ENCODE measurements at places on chromosomes 4 and X. TPM values are rescaled to one million over a fixed set of nuclear protein-coding genes. Genes with fewer than 3 reads are reported as not detected.
A peak's percentile ranks its signal among the peaks of the same experiment; 100 is the strongest.

DNA sequence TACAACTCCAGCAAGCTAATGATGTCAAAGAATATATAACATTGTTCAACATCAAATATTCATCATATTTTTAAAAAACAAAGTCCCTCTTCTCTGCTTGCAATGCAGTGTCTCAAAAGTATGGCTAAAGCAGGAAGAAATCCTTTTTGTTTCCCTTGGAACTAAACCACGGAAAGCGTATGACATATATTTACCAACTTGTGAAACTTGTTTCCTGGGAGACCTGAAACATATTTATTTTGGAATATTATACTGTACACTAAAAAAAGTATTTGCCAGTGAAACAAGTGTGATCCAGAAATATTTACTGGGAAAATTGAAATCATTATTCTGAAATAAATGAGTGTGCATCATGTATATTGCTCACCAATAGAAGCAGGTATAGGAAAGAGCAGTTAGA, 156.0 kb upstream of the ANKRD50 start:
- H3K36me3 ChIP-seq, result no peaks in the 10 kb centered on the region
- H3K4me3 ChIP-seq, result no peak overlapping the region
- DNase-seq, result no peak
- H3K4me1 ChIP-seq, result no peaks in the 10 kb centered on the region
- no peaks in the 10 kb centered on the region for H3K27me3 ChIP-seq
- no peak overlapping the region for H3K27ac ChIP-seq

Gene DMD
- 176 TPM for total RNA-seq

GRCh38 chr4:1241936-1242505, 6.9 kb downstream of the CTBP1 start:
- peaks cover 67% of the 10 kb centered on the region for H3K4me1 ChIP-seq
- no peak for DNase-seq
- H3K36me3 ChIP-seq, result peaks cover 13% of the 10 kb centered on the region
- H3K27me3 ChIP-seq, result no peaks in the 10 kb centered on the region
- H3K4me3 ChIP-seq, result no peak overlapping the region

Gene FHDC1
- 2.1 TPM for total RNA-seq

DNA sequence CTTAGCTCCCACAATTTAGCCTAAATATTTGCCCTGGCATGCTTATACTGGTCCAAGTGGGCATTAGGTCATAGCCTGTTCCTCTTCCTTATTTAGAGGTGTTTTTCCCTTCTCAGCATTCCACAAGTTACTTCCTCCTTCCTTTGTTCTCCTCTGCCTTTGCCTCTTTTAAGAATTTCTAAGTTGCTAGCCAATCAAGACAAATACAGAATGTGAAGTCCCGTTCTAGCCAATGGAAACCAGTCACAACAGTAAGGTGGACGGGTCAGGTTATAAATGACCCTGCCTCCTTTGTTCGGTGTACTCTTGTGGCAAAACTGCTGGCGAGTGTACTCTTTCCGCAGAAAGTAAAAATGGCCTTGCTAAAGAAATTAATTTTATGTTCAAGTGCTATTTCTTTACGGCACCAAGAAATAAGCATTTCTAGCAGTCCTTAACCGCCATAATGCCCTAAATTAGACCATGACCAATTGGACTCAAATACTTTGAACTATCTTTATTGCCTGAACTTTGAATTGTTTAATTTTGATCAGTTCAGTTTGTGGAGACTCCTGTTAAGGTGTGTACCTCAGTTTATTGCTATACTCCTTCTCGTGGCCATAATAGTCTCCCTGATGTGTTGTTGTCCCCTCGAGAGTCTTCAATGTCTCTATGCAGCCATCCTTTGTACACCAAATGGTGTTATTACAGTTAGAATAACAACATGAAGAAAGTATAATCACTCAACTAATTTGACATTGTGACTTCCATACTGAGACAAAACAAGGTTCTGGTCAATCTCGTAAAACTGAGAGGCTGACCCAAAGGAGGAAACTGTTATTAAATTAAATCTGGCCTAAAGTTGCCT, 1.6 kb upstream of the HADH start:
- peak overlapping the region; percentile 78 for H3K4me3 ChIP-seq
- no peaks in the 10 kb centered on the region for H3K27me3 ChIP-seq
- peaks cover 51% of the 10 kb centered on the region for H3K4me1 ChIP-seq
- H3K36me3 ChIP-seq, result no peaks in the 10 kb centered on the region
- DNase-seq, result no peak

DNA sequence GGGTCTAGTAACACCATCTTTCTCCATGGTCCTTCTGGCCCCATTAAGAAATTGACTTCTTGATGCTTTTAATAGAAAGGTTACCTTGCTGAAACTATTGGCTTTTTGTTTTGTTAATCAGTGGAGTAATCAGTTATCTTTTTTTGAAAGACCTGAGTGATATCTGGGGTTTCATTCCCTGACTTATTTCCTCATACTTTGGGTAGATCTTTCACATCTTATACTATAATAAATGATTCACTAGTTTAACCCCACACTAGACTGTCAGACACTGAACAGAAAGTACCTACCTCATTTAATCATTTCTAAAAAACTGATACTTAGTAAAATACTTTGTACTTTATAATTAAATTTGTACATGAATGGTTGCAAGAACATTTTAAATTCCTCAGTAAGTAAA, 1021.1 kb downstream of the STIM2 start:
- H3K27ac ChIP-seq, result no peak overlapping the region
- H3K4me3 ChIP-seq, result no peak overlapping the region
- no peaks in the 10 kb centered on the region for H3K36me3 ChIP-seq
- no peaks in the 10 kb centered on the region for H3K27me3 ChIP-seq
- no peaks in the 10 kb centered on the region for H3K4me1 ChIP-seq

DNA sequence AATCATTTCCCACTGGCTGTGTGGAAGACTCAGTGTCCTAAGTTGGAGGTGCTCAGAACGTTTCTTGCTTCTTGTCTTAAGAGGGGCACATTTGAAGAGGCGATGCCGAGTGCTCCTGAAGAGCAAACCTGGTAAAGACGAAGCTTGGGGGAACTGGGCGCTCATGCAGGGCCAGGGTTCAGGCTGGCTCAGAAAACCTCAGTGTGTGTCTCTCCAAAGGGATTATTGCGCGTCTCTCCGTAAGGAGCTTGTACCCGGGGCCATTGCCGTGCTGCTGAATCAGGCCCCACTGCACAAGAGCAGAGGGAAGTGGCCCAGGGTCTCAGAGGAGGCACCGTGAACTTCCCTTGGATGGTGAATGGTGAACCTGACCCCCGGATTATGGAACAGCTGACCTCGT, 44.4 kb downstream of the PSAPL1 start:
- no peak for DNase-seq
- no peak overlapping the region for H3K4me3 ChIP-seq
- no peak overlapping the region for H3K27ac ChIP-seq
- H3K4me1 ChIP-seq, result no peaks in the 10 kb centered on the region

GRCh38 chr4:185202984-185203485, 765 bp downstream of the CFAP97 start:
- H3K4me3 ChIP-seq, result peak overlapping the region; percentile 87
- DNase-seq, result no peak
- peak overlapping the region; percentile 99 for H3K27ac ChIP-seq
- H3K4me1 ChIP-seq, result peaks cover 28% of the 10 kb centered on the region
- no peaks in the 10 kb centered on the region for H3K27me3 ChIP-seq

DNA sequence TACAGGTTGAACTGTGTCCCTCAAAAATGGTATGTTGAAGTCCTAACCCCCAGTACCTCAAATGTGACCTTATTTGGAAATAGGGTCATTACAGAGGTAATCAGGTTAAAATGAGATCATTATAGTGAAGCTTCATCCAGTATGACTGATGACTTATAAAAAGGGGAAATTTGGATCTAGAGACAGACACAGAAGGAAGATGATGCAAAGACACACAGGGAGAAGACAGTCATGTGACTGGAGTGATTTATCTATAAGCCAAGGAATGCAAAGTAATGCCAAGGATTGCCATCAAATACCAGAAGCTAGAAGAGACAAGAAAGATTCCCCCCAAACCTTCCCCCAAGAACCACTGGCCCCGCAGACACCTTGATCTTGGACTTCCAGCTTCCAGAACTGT, 155.2 kb downstream of the RBMX2 start:
- H3K4me3 ChIP-seq, result no peak overlapping the region
- DNase-seq, result no peak
- H3K27me3 ChIP-seq, result no peaks in the 10 kb centered on the region
- no peaks in the 10 kb centered on the region for H3K36me3 ChIP-seq

Gene MGAT4D
- not detected for total RNA-seq

Gene H2BW2
- total RNA-seq, result not detected

DNA sequence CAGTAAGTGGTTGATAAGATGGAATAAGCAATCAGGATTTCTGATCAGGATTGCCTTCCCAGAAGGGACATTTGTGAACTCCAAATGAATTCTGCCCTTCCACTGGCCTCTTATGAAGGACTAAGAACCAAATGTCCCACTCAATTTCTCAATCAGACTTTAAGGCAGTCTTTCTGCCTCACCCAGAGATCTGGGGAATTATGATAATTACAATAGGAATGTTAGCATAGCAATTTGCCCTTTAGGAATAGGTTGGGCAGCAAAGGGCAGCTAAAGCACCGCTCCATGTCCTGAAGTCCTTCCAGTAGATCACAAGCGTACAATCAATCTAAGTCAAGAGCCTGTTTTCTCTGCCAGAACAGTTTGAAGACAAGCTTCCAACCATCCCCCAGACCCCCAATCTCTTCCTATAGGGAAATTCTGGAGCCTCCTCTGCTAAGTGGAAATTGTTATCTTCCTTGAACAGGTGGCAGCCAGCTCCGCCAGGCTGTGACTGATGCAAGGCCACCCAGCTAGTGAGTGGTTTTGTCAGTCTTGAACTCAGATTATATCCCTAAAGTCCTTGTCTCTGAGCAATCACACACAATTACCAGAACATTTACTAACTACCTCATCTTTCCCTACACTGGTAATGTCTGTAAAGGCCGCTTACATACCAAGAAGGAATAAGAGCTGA, 18.6 kb downstream of the NKX3-2 start:
- no peaks in the 10 kb centered on the region for H3K36me3 ChIP-seq
- no peak for DNase-seq
- peaks cover 37% of the 10 kb centered on the region for H3K4me1 ChIP-seq
- H3K27ac ChIP-seq, result no peak overlapping the region
- no peak overlapping the region for H3K4me3 ChIP-seq

Gene MGST2
- total RNA-seq, result 39.7 TPM

Gene TRAM1L1
- total RNA-seq, result 1.7 TPM

- H3K27me3 ChIP-seq, result peaks cover 12% of the 10 kb centered on the region
- peaks cover 56% of the 10 kb centered on the region for H3K4me1 ChIP-seq
- H3K27ac ChIP-seq, result peak overlapping the region; percentile 73
These were observed 71.4 kb downstream of the RTL5 start for GRCh38 chrX:72060196-72060920.

GRCh38 chr4:87121341-87122065, 98.9 kb downstream of the KLHL8 start:
- H3K4me1 ChIP-seq, result peaks cover 81% of the 10 kb centered on the region
- peaks cover 62% of the 10 kb centered on the region for H3K36me3 ChIP-seq
- H3K4me3 ChIP-seq, result no peak overlapping the region
- peak overlapping the region; percentile 82 for H3K27ac ChIP-seq

Gene CTAG1A
- total RNA-seq, result not detected

Gene ADGRG2
- 2.2 TPM for total RNA-seq

Gene EGFL6
- total RNA-seq, result 0.19 TPM

Gene DIAPH2
- total RNA-seq, result 55.2 TPM

DNA sequence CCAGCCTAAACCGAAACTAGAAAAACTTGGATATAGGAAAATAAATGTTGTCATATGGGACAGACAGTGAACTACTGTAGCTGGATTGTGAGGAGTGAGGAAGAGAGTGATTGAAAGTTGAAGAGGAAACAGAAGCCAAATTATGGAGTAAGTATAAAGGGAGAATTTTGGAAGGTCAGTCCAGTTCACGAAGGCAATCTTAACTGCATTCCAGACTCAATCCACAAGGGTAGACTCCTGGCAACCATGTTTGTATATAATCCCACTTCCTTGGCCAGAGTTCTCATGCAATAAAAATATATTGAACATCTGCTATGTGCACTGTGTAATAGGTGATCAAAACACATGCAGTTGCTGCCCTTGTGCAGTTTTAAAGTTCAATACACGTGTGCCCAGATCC, 58.6 kb upstream of the CAMK2D start:
- H3K27ac ChIP-seq, result no peak overlapping the region
- no peak for DNase-seq
- no peaks in the 10 kb centered on the region for H3K36me3 ChIP-seq
- peaks cover 3% of the 10 kb centered on the region for H3K4me1 ChIP-seq
- H3K4me3 ChIP-seq, result no peak overlapping the region
- H3K27me3 ChIP-seq, result no peaks in the 10 kb centered on the region

- no peak for DNase-seq
- no peak overlapping the region for H3K27ac ChIP-seq
- H3K4me1 ChIP-seq, result no peaks in the 10 kb centered on the region
- H3K27me3 ChIP-seq, result no peaks in the 10 kb centered on the region
These were observed 2521.4 kb downstream of the ARAP2 start for GRCh38 chr4:33722800-33723516.

Gene MAGEB17
- 2.1 TPM for total RNA-seq

Gene RBMXL3
- not detected for total RNA-seq

GRCh38 chrX:19174401-19175025, 52.2 kb upstream of the ADGRG2 start:
- H3K4me3 ChIP-seq, result no peak overlapping the region
- no peaks in the 10 kb centered on the region for H3K36me3 ChIP-seq
- DNase-seq, result no peak
- no peak overlapping the region for H3K27ac ChIP-seq

- no peaks in the 10 kb centered on the region for H3K36me3 ChIP-seq
- no peak overlapping the region for H3K4me3 ChIP-seq
- no peak overlapping the region for H3K27ac ChIP-seq
- peaks cover 89% of the 10 kb centered on the region for H3K4me1 ChIP-seq
These were observed 29.4 kb downstream of the IRF2 start for GRCh38 chr4:184444953-184445309.

Gene NLRP2B
- not detected for total RNA-seq

- H3K27me3 ChIP-seq, result no peaks in the 10 kb centered on the region
- H3K27ac ChIP-seq, result no peak overlapping the region
- DNase-seq, result no peak
- H3K4me3 ChIP-seq, result no peak overlapping the region
These were observed 349.7 kb downstream of the IQCM start for GRCh38 chr4:149465955-149466354.

Gene DUSP21
- not detected for total RNA-seq

Gene JCHAIN
- total RNA-seq, result 18.6 TPM

DNA sequence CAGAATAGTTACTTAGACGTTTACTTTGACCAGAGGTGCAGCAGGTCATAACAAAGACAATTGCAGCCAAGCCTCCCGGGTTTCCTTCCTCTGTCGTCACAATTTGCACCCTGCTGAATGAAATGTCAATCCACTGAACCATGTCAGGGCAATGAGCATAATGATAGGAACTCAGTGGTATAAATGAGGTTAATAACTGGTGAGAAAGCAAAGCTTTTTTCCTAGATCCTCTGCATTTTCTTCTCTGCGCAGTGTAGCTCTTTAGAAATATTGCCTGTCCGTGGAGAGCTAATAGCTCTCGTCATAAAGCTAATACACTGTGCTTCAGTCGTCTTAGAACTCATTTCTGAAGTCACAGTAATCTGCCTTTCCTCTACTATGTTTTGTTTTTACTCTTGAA, 1960.1 kb upstream of the ADGRL3 start:
- H3K4me1 ChIP-seq, result no peaks in the 10 kb centered on the region
- no peaks in the 10 kb centered on the region for H3K36me3 ChIP-seq
- no peak overlapping the region for H3K27ac ChIP-seq

Measured in esophagus muscularis mucosa (tissue), 4 donors.